RPMI8226 (cell line): ENCODE measurements at places on chromosomes 5 and 9.

- DNase-seq: no peak
Observed at GRCh38 chr9:18350036-18350435, 123.9 kb upstream of the ADAMTSL1 start.

DNA sequence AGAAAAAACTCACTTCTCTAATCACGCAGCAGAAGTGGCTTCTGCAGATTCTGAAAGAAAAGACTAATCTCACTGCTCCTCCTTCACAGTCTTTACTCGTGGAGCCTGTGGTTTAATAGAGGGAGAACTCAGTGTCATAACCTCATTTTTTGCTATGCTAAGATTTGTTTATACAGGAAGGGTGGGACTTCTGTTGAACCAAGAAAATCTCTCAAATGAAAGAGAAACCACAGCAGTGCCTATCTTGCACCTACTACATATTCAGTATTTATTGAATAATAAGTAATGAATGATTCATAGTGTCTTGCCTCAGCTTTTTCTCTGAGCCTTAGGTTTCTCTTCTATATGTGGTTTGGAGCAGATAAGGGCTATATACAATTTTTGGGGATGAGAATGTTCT lies 136.1 kb upstream of the DMAC1 start:
- no peak for DNase-seq

- DNase-seq: no peak
Observed at GRCh38 chr5:90983148-90983547, 400.0 kb downstream of the ARRDC3 start.

- no peak for DNase-seq
Observed at GRCh38 chr9:4538621-4539020, 48.4 kb downstream of the SLC1A1 start.

DNA sequence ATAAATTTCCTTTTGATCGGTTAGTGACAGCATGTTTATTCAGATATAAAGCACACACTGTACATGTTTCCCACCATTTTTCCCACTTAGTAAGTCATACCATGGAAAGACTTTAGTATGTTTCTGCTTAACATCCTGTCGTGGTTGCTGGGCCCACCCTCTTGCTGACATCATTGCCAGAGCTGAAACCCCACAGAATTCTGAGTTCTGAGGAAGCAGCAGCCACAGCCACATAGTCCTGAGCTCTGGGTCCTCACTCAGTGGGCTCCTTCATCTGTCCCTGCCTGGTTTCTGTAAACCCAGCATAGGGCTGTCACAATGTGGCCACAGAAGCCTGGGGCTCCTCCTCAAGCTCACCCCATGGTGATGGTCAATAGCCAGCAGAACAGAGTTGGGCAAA lies 441.5 kb downstream of the ENC1 start:
- DNase-seq: no peak

DNA sequence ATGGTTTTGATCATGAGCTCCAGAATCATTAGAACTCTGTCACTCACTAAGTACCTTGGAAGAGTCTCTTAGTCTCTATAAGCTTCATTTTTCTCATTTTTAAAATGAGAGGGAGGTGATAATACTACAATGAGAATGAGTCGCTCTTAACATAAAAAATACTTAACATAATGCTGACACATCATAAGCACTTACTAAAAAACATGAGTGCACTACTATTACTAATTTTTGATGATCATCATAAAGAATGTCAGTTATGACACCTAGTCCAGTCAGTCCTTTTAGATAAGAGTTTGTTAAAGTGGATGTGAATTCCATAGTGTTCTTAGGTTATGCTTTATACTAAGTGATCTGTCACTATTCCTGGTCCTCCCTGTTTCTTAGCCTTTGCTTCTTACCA lies 200.4 kb upstream of the SLC24A2 start:
- DNase-seq: no peak

GRCh38 chr5:73895471-73895870 lies 269.5 kb downstream of the ARHGEF28 start:
- no peak for DNase-seq

- DNase-seq: no peak
Observed at GRCh38 chr5:146337264-146337904, 1.3 kb upstream of the POU4F3 start.

GRCh38 chr9:113963017-113963620 lies 87.0 kb downstream of the ZNF618 start:
- peak; percentile 21 for DNase-seq

DNA sequence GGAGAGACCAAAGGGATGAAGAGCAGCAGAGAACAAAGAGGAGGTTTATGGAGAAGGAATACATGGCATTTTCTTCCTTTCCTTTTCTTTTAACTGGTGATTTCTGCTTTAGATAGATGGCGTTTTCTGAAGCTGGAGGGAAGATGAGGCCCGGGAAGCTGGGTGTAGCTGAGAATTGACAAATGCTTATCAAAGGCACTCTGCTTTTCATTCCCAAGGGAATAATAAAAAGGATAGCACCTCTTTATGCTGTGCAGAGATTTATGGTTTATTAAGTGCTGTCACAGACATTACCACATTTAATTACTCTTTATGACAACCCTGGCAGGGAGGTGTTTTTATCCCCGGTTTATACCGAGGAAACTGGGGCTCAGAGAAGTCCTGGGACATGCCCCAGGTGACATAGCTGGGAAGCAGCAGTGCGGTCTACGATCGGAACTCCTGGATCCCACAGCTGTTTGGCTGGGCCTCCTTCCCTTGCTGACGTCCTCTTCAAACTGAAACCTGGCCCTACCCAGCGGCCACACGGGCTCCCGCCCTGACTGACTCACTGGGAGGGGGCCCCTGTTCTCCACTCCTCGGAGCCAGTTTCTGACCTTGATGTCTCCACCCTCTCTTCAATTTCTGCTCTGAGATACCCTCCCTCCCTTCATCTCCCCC lies 8.2 kb upstream of the EPB41L4B start:
- DNase-seq: no peak

DNA sequence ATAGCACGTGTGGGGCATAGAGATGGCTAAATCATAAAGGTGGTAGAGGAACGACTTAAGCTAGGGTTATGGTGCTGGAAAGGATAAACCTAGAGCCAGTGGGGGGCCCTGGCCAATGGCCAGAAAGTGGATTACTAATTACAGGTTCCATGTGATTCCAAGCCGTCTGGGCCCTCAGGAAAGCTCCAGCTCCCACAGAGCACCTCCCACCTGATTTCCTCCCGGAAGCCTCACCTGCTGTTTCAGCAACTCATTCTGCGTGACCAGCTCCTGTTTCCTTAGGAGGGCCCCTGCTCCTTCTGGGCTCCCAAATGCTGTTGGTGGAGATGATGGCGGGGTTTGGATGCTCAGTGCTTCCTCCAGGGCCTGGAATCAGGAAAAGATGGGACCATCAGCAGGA lies 16.2 kb downstream of the GPX3 start:
- no peak for DNase-seq

DNA sequence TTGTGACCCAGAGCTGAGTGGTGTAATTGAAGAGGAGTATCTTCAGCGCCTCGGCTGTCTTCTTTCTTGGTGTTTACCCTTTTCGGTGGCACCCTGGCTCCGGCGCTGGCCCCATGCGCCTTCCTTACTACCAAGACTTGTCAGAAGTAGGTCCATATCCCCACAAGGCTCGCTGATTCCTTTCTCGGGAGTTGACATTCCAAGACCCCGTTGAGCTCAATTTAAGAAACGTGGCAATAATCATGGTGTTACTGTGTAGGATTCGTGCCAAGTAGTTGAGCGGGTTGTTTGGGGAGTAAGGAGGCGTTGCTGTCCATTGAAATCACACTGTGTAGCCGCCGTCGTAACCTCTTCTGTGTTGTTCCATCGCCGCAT lies 795 bp downstream of the NDUFAF2 start:
- peak; percentile 73 for DNase-seq

- peak; percentile 76 for DNase-seq
Observed at GRCh38 chr9:134783699-134784039, 96.9 kb upstream of the FCN2 start.

- no peak for DNase-seq
Observed at GRCh38 chr5:123283499-123283898, 139.7 kb downstream of the CEP120 start.

DNA sequence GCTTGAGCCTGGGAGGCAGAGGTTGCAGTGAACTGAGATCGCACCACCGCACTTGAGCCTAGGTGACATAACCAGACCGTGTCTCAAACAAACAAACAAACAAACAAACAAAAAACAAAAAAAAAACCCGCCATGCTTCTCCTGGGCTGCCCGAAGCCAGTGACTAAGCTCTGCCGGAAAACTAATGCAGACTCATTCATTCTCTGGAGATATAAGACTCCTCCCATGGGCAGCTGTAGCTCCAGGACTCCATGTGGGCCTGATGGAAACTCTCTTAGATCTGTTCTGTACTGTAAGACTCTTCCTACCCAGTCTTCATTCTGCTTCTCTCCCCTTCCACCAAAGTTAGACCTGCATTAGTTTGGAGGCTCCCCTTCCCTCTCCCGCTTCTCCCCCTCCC lies 11.1 kb downstream of the GLDC start:
- no peak for DNase-seq

DNA sequence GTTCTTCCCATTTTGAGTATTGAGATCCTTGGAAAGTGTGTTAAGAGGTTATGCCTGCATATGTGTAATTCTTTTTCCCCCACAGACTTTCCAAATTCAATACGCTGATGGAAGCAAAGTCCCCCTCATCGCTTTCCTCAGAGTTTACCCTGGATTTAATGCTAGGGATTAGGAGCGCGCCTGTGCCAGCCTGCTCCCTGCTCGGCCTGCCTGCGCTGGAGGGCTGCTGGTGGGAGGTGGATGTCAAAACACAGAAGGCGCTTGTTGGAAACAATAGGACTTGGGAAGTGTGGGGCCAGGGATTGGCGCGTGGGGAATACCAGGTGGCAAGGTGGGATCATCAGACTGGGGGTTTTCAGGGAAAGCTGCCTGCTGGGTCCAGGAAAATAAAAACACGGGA lies 39.8 kb upstream of the PTCH1 start:
- no peak for DNase-seq

DNA sequence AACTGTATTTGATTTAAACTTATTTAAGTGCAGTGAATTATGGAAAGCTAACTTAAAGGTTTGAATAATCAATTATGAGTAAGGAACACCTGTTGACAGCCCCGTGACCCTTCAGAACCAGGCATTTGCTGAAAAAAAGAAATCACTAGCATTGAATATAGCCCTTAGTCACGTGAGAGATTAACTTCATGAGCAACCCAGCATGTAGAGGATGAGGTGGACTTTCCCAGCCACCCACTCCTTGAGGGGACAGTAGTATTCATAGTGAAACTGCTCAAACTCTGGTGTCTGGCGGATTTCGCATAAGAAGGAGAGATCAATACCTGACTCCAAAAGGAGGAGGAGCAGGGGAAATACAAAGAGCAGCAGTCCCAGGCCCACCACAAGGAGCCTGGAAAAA lies 184.8 kb upstream of the RASEF start:
- no peak for DNase-seq

DNA sequence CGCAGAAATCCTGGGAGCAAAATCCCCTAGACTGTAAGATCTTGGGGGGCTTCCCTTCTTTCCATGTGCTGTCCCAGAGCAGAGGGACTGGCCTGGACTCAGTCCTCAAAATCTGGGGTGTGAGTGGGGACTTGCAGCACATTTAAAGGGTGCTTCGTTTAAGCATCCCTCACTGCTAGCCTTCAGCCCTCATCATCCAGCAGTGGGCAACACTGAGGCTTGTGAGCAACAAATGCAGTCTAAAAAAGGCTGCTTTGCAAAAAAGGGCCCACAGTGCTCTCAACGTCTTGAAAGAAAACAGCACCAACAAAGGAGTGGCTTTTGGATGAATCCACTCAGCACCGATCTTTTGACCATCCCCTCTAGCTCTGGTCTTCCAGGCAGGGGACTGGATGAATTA lies 128.3 kb upstream of the TBC1D2 start:
- no peak for DNase-seq

- DNase-seq: no peak
Observed at GRCh38 chr9:107273634-107274033, 9.4 kb upstream of the RAD23B start.

DNA sequence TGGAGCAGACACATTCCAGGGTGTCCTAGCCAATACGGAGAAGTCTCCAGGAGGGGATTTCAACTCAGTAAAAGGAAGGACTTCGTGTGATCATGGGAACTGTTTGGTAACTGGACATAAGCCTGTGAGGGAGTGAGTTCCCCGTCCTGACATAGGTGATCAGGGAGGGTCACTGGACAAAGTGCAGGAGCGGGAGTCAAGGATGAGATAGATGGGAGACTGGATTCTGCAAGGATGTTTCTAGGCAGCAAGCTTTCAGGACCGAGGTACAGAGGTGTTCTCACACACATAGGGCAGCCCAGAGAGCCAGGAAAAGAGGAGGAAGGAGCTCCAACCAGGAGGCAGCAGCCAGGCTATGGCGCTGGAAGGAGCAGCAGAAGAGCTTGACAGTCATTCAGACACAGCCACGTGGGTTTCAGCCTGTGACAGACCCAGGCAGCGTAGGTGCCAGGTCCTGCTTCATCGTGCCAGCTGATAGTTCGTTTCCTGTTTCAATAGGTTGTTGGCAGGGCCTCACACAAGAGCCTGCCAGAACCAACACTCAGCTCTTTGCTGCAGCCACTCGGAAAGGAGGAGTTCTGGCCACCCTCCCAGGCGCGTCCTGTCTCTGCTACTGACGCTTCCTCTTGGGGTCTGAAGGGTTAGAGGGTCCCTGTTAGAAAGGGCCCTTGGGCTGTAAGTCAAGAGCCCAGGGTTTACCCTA lies 84.1 kb downstream of the AMBP start:
- peak; percentile 68 for DNase-seq

DNA sequence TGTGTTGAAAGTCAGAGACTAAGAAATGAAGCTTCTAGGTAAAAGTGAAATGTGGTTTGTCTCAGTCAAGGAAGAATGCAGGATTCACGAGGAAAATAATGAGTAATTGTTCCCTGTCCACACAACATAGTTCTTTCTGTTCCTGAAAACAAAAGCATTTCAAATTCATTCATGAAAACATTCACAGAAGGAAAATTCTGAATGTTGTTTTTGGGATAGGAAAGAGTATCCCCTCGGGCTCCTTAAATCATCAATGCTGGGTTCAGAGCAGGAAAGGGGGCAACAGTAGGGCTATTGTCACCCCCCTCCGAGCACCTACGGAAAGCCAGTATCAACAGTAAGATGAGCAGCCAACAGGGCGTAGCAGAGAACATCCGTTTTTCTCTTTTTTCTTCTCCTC lies 769.9 kb upstream of the ADAMTS16 start:
- DNase-seq: no peak

DNA sequence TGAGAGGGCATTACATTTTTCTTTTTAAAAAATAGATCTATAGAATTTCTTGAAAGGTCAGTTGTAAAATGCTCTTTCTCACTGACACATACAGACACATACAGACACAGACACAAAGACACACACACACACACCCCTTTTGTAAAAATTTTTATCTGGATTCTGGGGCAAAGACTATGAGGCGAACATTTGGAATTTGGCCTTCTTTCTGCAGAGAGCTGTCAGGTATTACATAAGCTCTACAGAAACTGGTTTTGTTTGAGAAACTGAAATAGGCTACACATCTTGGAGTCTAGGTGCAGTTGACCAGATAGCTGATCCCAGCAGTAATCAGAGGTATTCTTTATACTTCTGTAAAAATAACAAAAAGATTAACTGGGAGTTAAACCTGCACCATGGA lies 315.9 kb upstream of the RPS23 start:
- no peak for DNase-seq

DNA sequence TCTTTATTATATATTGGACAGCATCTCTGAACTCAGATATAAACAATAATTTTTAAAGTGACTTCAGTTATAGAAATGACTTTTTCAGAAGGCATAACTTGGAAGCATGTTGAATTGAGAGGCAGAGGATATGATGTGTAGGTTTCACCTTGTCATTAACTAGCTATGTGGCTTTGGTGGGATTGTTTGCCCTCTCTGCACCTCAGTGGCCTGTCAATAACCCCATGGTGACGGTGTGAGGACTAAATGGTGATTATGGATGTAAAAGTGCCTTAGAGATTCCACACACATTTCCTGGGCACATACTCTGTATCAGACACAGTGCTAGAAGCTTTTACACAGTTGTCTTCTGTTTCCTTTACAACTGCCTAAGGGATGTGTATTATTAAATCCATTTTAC lies 234.9 kb upstream of the TRIM32 start:
- no peak for DNase-seq
